DMS153 (cell line): ENCODE measurements at places on chromosomes 2 and 18.
A peak's percentile ranks its signal among the peaks of the same experiment; 100 is the strongest.

GRCh38 chr2:98634406-98635092 is 26.2 kb downstream of the UNC50 start:
- no peak for DNase-seq

DNA sequence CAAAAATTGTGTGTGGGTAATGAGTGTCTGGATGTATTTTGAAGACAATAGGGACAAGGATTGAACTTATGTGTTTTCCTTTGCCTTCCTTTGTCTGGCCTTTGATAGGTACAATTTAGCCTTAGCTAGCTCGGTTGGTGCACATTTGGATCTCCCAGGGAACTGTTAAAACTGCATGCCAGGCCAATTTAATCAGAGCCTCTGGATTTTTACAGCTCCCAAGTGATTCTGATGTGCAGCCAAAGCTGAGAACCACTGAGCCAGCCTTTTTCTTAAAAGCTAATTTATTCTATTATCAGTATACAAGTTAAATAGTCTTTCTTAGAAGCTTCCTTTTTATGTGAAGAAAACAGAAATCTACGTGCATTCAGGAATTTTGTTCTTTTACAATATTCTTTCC is 25.0 kb downstream of the PLEK start:
- DNase-seq = no peak

DNA sequence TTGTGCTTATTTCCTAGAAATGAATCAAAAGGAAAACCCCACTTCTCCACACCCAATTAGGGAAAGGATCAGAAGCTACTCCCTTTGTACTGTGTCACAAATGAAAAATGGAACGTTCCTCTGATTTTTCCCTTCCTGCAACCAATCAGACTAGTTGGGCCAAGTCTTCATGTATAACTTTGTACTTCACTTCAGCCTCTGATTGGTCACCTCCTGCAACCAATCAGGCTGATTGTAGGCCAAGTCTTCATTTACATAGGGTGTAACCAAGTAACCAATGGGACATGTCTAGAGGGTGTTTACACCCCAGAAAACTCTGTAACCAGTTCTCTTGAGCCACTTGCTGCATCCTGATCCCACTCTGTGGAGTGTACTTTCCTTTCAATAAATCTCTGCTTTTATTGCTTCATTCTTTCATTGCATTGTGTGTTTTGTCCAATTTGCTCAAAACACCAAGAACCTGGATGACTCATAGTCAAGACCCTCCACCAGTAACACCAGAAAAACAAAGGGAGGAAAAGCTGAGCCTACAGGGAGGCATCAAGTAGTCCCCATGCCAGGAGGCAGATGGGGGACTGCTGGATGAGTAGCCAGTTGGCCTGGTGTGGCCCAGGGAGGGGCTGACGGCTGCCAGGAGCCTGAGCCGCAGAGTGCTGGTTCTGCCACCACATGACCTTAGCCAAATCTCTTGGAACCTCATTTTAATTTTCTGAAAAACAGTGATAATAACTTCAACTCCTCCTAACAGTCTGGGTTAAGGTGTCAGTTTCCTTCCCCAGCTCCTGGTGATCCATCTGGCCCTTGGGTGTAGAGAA is 46.1 kb downstream of the SOWAHC start:
- no peak for DNase-seq

DNA sequence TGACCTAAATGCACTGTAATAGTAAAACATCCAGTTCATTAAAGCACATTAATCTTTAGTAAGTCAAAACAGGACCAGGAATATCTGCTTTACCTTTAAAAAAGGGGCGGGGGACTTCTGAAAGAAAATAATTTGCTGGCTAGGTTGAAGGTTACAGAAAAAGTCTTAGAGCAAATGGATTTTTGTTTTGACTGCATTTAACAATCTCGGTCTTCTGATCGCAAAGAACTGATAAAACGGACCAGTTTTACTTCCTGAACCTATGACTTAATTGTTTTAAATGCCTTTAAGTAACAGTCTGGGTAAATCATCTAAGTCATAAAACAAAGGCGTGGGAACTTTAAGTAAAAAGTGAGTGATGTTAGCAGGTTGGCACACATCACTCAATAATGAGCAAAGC is 783 bp downstream of the BUB1 start:
- no peak for DNase-seq

- DNase-seq = no peak
Measured at GRCh38 chr2:31378389-31378788, 36.2 kb downstream of the XDH start.

DNA sequence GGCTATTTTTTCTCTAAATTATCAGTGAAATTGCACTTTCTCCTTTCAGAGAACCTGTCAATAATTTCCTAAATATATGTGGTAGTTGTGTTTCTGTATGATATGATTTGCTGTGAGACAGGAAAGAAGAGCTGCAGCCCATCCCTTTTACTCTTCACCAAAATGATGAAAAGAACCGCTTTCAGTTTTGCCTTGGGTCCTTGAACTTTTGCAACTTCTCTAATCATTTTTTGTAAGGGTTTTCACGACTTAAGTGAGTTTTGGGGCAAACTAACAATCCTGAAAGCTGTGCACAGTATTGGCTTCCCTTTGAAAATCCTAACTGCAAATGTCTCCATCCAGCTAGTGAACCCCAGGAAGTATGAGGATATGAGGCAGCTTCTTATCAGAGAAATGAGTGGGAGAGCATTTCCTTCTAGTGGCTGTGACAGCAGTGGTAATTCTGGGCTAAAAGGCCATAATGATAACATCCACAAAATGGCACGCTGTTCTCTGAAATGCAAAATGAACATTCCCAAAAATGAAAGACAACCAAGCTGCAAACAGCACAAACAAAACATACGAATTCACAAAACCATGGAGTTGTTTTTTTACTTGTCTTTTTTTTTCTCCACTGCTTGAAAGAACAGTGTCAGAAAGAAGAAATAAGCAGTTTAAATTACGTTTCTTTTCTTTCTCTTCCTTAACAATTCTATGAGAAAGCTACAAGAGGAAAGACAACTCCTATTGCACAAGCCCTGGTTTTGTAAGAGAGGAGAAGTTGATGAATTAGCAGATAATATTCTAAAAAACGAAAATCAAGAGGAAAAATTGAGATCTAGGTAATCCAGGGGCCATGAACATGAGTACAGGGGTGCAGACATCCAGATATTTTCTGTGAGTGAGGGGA is 1291.6 kb upstream of the ZEB2 start:
- DNase-seq = no peak

DNA sequence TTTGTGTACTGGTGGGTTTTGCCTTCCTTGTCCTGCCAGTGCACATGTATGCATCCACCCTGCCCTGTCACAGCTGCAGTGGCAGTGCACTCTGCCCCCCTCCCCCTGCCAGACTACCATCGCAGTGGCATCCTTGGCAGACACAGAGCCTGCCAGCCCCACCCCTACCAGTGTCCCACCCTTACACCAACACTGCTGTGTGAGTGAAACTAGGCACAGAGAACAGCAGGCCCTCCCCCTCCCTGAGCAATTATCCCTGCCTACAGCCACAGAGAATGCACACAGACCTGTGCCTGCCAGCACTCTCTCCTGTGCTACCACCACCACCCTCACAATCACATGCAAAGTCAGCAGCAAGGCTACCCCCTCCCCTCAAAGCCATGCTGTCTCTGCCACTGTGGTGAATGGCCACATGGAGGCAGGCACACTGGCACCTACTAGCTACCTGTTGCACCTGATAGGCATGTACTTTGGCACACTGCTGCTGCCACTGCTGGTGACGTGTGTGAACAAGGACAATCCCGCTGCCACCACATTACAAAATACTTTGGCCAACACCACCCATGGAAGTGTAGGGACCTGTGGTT is 239.8 kb downstream of the CALCRL start:
- DNase-seq = no peak

DNA sequence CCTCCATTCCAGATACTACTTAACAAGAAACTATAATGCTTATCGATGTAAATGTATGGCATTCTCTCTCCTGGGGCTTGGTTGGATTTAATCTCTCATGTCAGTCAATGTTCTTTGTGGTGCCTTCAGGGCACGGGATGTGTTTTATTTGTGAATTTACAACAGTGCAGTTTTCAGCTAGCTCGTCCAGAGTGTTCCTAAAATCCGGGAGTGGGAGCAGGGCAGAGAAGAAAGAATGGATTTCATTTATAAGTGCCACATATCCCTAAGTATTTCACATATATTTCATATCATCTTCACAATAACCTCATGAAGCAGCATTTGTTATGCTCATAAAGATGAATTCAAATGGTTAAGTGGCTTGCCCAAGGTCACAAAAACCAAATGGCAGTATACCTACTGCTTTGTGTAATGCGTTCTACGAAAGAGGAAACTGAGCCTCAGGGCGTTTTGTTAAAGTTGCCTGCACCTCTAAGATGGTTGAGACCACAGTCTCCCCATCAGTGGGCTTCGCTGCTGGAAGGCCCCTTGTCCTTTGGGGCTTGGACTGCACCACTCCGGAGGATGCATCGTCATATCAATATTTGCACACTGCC is 134.7 kb upstream of the MGAT5 start:
- DNase-seq = no peak

- no peak for DNase-seq
Measured at GRCh38 chr2:224561234-224562005, 23.7 kb downstream of the CUL3 start.

DNA sequence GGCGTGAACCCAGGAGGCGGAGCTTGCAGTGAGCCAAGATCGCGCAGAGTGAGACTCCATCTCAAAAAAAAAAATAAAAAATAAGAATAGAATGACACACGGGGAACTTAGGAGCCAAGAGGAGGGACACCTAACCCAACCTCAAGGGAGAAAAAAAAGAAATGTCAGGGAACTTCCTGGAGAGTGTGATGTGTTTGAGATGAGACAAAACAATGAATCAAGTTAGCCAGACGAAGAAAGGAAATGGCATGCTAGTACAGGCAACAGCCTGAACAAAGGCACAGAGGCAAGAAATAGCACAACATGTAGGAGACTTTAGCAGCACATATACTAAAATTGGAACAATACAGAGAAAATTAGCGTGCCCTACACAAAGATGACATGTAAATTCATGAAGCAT is 36.7 kb upstream of the PAPOLG start:
- DNase-seq = no peak

- DNase-seq = peak; percentile 50
Measured at GRCh38 chr2:5932556-5933469, 240.6 kb downstream of the SOX11 start.

DNA sequence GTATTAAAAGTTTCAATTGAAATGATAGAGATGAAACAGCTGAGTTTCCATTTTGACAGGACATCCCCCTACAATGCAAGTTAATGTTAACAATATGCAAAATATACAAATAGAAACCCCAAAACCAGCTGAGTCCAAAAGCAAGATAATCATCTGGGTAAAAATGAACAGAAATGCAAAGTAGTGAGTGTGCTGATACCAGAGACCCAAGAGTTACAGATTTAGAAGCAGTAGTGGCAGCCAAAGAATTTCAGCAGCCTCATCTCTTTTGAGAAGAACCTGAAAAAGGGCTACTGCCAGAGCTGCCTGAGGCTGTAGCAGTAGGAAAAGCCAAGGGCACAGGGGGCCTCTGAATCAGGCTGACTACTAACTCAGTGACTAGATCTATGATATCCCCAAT is 82.6 kb downstream of the THADA start:
- no peak for DNase-seq

GRCh38 chr2:217521820-217522219 is 481.0 kb downstream of the TNS1 start:
- DNase-seq = no peak
